Cortex of kidney (tissue), 1 donor: ENCODE measurements at places on chromosomes 5 and 9.

DNA sequence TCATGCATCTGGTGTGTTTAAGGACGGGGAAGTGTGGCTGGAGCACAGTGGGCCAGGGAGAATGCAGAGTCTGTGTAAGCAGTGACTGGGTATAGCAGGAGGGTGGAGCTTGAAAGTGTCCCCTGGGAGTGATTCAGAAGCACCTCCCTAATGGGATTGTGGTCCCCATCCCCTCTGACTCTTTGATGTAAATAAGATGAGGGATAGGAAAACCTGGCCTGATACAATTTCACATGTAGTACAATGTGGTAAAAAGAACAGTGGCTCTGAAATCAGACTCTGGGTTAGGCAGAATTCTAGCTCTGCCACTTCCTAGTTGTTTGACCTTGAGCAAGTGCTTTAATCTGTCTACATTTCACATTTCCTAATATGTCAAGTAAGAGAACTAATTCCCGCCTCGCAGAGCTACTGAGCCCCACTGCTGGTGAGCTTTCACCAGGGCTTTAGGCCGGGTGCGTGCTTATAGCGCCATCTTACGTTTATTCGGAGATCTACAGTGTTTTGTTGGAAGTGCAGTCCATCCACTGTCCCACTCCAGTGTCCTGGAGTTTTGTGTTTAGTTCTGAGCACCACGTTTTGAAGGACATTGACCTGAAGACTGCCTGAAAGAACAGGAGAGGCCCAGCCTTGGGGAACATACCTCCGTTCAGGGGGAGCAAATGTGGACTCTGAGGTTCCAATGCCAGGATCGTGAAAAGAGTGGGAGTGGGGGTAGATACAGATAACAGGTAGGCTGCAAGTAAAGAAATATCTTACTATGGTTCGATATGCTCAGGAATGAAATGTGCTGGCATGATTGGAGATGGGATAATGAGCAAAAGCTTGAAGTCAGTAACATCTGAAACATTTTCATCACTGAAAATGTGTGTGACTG lies 51.2 kb upstream of the TESK1 start:
- no peak for DNase-seq

GRCh38 chr9:93060746-93061259 lies 2.3 kb downstream of the SUSD3 start:
- no peak for DNase-seq

- no peak for DNase-seq
Observed at GRCh38 chr5:154163327-154164248, 26.9 kb upstream of the GALNT10 start.

GRCh38 chr5:142501890-142502289 lies 177.1 kb upstream of the SPRY4 start:
- no peak for DNase-seq

DNA sequence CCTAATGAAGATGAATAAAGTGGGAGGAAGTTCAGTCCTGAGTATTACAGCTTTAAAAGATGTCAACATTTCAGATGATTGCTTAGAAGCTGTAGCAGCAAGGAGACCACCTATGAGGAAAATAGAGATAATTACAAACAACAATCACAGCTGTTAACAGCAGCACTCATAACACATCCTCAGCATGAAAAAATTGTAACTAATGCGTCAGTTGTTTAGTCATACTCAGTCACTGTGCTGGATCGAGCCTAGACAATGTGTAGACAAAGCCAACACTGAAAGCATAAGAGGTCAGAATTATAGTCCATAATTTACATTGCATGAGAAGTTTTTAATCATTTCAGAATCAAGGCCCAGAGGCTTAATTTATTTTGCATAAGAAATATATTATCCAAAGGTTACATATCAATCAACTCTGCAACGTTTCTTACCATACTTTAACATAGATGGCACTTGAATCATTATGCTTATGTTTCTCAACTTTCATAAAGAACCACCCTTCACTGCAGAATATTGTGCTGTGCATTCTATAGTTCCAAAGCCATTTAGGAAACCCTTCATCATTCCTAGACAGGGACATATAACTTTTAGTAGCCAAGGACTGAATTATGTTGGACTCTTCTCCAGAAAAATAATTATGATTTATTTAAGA lies 60.2 kb upstream of the HAPLN1 start:
- DNase-seq, result no peak
